AG10803 (cell line): ENCODE measurements at places on chromosomes 2 and 18.

DNA sequence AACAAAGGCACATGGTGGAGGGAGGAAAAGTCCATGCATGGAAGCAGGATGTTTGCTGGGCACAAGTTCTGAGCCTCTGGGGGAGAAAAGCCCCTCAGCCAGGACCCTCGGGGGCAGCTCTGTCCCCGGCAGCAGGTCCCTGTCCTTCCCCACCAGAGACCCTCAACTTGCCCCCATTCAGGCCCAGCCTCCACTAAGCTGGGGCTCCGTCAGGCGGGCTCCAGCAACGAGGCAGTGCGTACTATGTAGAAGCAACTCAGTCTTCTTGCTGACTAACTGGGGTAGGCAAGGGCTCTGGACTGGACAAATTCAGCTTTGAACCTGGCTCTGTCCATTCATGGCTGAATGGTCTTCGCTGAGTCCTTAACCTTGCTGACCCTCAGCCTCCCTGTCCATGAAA, 23.0 kb downstream of the CFAP65 start:
- DNase-seq: no peak

DNA sequence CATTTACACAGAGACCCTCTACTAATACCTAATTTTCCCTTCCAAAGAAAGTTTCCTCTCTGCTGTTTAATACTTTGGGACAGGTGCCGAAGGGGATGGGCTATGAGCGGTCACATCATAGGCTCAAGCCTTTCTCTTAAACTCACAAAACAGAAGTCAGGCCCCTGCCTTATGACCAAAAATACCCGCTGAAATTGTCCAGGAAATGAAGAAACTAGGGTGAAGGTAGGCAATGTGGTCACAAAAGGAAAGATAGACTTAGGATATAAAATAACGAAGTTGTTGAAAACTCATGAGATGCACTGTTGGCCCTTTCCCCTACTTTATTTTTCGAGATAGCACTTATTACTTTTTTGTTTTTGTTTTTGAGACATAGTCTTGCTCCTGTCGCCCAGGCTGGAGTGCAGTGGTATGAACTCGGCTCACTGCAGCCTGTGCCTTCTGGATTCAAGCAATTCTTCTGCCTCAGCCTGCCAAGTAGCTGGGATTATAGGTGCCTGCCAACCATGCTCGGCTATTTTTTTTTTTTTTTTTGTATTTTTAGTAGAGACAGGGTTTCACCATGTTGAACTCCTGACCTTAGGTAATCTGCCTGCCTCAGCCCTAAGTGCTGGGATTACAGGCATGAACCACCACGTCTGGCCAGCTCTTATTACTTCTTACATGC, 16.3 kb downstream of the SLC8A1 start:
- DNase-seq: no peak

- DNase-seq: no peak
Observed at GRCh38 chr2:219611306-219611705, 13.6 kb downstream of the STK11IP start.

GRCh38 chr2:106163948-106164545, 30.1 kb downstream of the UXS1 start:
- DNase-seq: no peak

DNA sequence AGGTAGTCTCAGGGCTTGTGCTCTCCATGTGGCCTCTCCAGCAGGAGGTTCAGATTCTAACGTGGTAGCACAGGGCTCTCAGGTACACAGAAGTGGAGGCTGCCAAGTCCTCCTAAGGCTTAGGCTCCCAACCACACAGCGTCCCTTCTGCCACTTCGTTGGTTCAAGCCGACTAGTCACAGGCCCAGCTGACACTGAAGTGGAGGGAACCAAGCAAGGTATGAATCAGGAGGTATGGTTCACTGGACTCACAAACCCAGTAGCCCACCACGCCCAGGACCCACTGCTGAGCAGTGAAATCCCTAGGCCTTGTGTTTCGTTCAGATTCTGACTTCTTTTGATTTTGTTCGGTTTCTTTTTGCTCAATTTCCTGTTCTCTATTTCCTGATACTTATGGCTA, 46.0 kb upstream of the SEC11C start:
- DNase-seq: no peak

- peak; percentile 95 for DNase-seq
Observed at GRCh38 chr2:145157741-145158591, 638.0 kb upstream of the ZEB2 start.

GRCh38 chr2:27118525-27119329, at the start of gene CGREF1:
Gene CGREF1 (minus strand): TSS chr2:27119128. CDS start chr2:27104366, 14,762 bp downstream.
- no peak for DNase-seq

- no peak for DNase-seq
Observed at GRCh38 chr2:223513771-223514455, 88.2 kb downstream of the SCG2 start.

GRCh38 chr2:28624793-28625701, 126.6 kb upstream of the PPP1CB start:
- DNase-seq: peak; percentile 54

GRCh38 chr2:95292623-95293260, 4.4 kb upstream of the KCNIP3 start:
- DNase-seq: no peak

- DNase-seq: peak; percentile 87
Observed at GRCh38 chr2:100291152-100291970, 30.9 kb downstream of the LONRF2 start.

GRCh38 chr2:47735912-47736311, 47.0 kb upstream of the MSH6 start:
- no peak for DNase-seq

GRCh38 chr2:204477358-204477950, 67.8 kb upstream of the PARD3B start:
- no peak for DNase-seq

DNA sequence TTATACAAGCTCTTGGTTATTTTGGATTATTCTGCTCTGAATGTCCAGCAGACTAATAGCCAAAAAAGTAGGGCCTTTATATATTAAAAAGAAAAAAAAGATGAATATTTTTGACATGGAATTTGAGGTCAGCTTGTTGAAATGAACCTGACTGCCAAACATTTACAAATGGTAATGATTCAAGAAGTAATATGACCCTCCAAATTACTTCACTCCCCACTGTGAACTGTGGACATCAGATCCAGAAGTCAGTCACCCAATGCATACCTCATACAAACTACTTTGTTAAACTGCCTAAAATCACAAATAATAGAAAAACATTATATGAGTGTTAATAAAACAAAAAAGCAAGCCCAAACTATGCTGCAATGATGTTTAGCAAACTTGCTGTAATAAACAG, 10.0 kb downstream of the EPG5 start:
- peak; percentile 78 for DNase-seq
